Activated T-cell treated with anti-CD3 and anti-CD28 coated beads for 48 hours (primary cell): ENCODE measurements at places on chromosomes 16 and 17.

GRCh38 chr16:30370456-30371247 lies at the start of gene TBC1D10B:
TSS of gene TBC1D10B (minus strand) at chr16:30370494. CDS start at chr16:30370183, 311 bp downstream.
- DNase-seq: peak; percentile 96

DNA sequence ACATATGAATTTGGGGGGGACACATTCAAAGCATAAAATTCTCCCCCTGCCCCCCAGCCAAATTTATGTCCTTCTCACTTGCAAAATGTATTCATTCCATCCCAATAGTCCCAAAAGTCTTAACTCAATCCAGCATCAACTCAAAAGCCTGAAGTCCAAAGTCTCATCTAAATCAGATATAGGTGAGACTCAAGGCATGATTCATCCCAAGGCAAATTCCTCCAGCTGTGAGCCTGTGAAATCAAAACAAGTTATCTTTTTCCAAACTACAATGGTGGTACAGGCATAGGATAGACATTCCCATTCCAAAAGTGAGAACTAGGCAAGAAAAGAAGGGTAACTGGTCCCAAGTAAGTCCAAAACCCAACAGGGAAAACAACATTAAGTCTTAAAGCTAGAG lies 5.9 kb upstream of the GOSR2 start:
- DNase-seq: no peak

- no peak for DNase-seq
Measured at GRCh38 chr17:32570081-32570396, 83.2 kb downstream of the CDK5R1 start.

DNA sequence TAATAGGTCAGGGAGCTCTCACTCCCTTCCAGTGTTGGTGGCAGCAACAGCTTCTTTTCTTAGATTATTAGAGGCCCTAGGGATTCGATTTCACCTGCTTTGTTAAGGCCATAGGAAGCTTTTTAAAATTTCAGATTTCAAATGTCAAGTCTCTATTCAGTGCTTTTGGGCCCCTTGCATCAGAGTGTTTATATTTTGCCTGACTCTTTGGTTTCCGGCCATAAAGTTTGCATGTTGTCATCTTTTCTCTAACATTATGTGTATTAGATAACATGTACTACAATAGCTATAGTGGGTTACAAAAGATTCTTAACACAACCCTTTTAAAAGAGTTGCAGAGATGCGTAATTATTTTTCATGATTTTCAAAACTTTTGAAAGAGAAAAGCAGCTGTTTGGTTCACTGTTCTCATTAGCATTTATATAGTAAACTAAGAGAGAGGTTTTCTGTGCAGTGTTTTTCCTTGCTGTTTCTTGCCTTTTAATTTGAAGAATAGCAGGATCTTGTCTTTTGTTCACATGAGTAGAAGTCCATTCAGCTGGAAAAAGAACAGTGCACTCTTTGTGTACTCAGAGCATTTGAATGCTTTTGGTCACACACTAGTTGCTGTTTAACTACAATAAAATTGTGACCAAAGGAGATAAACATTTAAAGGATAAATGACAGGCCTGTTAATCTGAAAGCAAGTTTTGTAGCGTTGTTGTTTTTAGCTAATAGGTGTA lies 52.5 kb downstream of the FTO start:
- DNase-seq: no peak

DNA sequence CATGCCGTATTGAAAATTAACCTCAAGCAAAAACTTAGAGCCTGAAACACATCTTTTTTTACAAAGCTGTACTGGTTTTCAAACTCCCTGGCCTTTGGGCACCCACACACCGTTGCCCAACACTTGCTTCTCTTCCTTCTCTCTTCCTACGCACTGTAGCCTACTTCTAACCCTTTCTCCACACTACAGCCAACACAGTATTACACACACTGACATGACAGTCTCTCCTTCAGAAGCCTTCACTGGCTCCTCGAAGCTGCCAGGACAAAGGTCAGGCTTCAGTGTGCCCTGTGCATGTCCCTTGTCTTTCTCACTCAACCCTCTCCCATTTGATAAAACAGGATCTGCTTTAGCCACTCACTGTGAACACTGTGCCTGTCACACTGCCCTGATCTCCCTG lies 8.0 kb downstream of the FANCA start:
- no peak for DNase-seq

- no peak for DNase-seq
Measured at GRCh38 chr16:49854796-49855203, 1.1 kb downstream of the ZNF423 start.

- no peak for DNase-seq
Measured at GRCh38 chr16:1546430-1546829, 13.0 kb downstream of the TMEM204 start.

- DNase-seq: no peak
Measured at GRCh38 chr16:63655846-63656245, 1466.0 kb downstream of the CDH11 start.

DNA sequence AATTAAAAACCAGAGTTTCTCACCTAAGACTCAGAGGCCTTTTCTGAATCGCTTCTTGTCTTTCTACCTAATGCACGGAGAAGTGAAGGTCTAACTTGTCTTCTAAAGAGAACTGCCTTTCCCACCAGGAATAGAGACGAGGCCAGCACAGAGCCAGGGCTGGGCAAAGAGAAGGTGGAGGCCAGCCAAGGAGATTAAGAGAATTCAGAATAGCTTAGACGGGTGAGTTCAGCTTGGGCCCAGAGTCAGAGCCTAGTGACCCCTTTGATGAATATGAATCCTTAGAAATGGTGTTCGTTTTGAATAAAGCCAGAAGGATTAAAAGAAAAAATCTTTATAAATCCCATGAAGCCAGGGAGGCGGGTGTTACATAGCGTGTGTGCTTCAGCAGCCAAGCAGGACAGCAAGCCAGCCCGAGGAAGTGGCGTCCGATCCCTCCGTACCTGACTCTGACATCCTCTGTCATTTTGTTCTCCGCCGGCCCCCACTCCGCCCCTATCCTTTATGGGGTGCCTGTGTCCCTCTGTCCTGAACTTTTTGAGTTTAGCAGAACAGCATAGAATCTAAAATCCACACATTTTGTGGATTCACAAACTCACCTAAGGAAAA lies 7.4 kb downstream of the GSG1L2 start:
- DNase-seq: no peak

DNA sequence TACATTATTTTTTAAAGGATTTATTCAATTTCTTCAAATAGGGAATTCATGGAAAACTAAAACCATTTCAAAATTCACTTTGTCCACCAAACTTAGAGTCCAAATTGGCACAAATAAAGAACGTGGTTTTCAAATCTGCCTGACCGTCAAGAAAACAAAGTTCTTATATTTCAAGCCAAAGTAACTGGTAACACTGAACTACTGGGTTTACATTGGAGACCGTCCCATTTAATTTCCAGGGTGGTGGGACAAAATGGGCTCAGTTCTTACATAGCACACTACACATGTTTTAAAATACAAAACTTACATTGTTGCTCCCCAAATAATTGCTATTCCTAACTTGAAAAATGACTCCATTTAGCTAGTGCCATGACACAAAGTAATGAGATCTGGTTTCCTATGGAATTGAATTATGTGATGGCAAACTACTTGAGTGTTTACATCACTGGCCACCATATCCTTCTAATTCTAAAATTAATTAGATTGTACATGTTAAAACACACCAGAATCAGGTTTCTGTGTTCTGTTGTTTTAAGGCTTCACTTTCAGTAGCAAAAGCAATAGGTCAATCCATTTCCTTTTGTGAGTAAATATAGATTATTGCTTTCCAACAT lies 6.5 kb downstream of the PSME3IP1 start:
- DNase-seq: no peak

GRCh38 chr16:5670198-5670597 lies 572.6 kb upstream of the EEF2KMT start:
- no peak for DNase-seq

DNA sequence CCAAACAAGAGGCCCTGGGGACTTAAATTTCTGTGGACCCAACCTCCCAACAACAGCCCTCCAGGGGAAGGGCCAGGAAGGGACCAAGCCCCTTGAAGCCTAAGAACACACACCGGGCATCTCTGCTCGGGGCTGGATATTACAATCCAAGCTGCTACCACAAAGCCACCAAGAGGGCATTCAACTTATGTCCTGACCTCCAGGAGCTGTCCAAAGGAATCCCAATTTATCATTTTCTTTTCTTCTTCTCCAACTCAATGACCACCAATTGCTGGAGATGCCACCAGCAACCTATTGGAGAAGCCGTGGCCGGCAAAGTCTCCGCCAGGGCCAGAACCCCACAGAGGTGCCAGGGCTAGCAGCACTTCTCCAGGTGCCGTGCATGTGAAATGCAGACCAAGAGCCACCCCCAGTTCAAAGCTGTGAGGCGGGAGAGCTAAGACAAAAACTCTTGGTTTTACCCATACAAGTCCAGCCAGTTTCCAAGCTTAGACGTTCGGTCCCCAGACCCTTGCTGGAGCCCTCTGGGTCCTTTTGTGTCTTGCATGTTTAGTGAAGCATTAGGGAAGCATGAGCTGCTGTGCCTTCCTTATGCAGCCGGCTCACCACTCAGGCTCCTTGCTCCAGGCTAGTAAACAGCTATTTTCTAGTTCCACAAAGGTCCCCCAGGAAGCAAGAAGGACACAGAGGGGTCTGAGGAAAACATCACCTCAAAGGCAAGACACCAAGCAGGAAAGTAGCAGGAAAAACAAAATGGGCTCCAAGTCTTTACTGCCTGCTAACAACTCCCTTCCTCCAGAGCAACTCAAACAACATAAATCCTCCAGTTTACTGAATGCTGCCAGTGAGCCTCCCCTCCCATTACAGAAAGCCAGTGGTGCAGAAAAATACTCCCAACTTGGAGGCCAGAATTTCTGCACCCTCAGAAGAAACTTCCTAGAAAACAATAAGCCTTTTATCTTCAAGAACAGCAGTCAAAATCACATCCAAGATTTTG lies 3.2 kb downstream of the PITPNA start:
- DNase-seq: no peak

DNA sequence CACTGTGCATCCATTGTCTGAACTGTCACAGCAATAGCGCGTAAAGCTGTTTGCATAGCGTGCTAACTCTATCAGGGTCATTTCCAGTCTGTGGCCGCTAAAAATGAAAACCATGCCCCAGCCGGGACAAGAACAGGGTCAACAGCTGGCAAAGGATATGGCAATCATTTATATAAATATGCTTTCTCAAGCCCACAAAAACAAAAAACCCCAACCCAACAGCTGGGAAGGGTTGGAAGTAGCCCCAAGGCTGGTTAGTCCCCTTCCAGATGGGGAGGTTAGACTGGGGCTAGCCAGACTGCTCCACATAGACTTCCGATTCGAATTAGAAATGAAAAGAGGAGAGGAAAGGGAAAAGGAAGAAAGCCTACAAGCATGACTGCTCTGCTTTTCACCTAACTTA lies 203.3 kb upstream of the TBX2 start:
- DNase-seq: no peak

- DNase-seq: peak; percentile 91
Measured at GRCh38 chr17:82297280-82297713, 20.1 kb downstream of the CD7 start.

DNA sequence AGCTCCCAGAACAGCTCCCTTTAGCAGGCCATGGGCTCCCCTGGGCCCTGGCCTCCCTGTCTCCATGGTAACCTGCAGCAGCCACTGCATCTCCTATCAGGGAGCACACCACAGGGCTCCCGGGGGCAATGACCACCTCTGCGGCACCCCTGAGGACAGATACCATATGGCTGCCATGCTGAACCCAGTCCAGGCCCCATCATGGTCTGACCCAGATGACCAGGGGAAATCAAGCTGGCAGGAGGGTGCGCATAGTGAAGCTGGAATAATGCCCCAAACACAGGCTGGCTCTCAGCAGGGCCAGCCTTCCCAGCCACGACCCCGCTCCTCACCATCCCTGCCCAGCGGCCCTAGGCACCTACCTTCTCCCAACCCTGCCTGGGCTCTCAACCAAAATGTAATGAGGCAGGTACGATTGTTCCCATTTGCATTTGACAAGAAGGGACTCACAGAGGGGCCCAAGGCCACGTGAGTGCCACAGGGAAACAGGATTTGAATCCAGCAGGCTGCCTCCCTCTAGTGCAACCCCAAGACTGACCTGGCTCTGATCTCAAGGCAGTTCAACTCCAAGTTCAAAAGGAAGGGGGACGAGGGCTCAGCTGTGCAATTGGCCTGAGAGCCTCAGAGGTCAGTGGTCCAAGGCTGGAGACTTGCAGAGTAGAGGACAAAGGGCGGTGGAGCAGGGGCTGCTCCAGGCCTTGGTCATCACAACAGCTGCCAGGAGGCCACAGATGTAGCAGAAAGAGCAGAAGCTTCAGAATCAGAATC lies 2.4 kb downstream of the RUNDC3A start:
- DNase-seq: no peak

GRCh38 chr17:38701504-38702165 lies 3.4 kb upstream of the MLLT6 start:
- peak; percentile 85 for DNase-seq

- DNase-seq: no peak
Measured at GRCh38 chr16:65349626-65350025, 227.8 kb upstream of the CDH11 start.

DNA sequence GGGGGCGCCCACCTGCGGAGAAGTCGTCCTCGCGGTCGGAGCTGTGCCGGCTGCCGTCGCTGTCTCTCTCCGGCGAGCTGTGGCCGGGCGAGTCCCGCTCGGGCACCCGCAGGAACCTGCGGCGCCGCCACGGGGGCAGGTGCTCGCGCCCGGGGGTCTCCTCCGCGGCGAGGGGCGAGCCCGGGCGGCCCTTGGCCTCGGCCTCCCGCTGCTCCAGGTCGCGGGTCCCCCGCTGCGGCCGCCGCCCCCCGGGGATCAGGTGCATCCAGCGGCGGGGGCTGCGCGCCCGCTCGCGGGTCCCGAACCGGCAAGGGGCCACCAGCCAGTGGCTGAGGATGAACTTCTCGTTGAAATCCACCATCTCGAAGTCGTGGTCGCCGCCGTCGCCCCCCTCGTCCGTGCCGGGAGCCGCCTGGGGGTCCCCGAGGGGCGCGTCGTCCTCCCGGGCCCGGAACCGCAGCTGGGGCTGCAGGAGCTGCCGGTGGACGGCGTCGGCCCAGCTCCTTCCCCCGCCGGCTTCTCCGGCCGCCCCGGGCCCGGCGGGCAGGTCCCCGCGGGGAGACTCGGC lies 41.4 kb upstream of the BHLHA9 start:
- no peak for DNase-seq

DNA sequence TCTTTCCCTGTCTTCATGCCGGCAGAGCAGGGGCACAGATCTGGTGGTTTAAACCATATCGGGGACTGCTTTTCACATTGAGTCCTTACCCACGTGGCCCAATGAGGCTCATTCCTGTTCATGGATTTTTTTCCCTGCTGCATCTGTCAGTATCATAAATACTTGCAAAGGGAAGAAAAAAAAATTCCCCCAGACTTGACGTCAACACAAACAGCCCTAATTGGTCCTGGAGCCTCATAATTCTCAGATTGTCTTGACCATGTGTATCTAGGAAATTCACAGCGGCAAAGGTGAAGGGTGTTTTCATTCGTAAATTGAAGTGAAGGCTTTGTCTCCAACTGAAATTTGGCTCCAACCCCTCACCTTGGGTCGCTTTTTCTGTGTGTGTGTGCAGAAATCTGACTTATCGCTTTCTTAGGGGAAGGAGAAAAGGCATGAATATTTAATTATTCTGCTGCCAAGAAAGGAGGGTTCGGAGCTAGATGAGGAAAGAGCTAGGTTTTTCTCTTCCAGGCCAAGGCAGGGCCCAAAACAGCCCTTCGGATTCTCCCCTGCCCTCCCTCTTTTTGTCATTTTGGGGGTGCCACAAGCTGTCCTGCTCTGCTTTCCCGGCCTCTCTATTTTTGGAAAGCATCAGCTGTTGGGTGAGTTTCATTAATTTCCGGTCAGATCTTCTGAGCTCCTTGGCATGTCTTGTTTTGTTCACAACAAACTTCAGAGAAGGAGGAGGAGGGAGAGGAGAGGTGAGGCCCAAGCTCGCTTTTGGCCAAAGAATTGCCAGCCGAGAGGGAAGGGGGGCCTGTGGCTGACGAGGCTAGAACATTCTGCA lies 17.8 kb upstream of the CIBAR2 start:
- no peak for DNase-seq
